ENCODE measurements at places on chromosomes 7 and 10.

- peak; percentile 31 for DNase-seq
Observed at GRCh38 chr10:110354322-110354766, 49.6 kb upstream of the SMNDC1 start.

DNA sequence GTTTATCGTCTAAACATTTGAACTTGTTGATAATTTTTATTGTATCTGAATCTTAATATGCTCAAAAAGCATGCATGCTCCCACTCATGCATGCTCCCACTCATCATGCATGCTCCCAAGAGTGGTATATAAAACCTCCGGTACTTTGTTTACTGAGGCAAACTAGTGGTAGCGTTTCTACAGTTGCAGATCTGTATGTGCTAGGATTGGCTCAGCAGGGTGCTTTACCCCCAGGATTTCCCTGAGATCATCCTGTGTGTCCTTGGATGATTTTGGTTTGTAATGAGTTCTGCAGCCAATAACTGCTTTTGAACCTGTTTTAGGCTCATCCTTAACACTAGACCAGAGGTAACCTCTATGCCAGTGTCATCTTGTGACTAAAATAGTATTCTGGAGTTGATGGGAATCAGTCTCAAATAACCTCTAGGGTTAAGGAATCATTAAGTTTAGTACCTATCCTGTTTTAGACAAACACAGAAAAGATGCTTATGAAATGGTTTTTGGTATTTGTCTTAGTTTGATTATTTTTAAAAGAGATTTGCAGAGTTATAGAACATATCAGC, 40.4 kb downstream of the PHTF2 start:
- peak; percentile 19 for DNase-seq

- peak; percentile 87 for DNase-seq
Observed at GRCh38 chr10:75403939-75404814, 2.6 kb upstream of the ZNF503 start.

DNA sequence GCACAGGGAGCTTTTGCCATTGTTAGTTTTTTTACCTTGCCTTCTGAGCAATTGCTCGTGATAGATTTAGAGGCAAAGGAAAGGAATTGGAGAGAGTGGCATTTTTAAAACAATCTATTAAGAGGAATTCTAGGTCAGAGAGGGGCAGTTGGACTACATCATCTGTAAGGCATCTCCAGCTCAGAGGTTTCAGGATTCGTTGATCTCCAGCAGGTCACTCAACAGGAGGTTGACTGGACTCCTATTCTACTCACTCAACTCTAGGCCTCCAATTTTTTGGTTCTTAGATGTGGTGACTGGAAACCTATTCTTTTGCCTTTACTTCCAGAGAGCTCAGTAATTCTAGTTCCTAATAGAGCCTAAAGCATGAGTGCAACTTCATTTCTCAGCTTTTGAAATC, 42.8 kb downstream of the TBXAS1 start:
- no peak for DNase-seq

- DNase-seq = peak; percentile 1
Observed at GRCh38 chr7:146701166-146701565, 584.6 kb downstream of the CNTNAP2 start.

GRCh38 chr7:121530227-121531174, 134.4 kb upstream of the FAM3C start:
- DNase-seq = no peak

GRCh38 chr7:51606601-51607154, 290.1 kb upstream of the COBL start:
- DNase-seq = no peak

DNA sequence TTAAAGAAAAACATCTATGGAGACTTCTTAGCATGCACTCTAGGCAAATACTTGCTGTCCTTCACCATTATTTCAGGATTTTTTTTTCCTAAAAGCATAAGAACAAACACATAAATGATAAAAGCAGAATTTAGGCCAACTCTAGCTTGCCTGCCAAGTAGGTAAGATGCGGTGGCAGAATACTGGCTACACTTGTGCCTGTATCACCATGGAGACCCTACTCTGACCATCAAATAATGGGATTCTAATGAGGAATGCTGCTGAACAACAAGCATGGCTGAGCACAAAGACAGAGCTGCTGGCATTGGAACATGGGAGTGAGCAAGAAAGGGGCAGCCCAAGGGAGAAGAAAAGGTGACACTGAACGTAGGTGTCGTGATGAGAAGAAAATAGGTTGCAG, 18.5 kb upstream of the TAS2R40 start:
- DNase-seq = no peak

All from NCI-H345 (cell line).